Sigmoid colon (tissue), 7 donors: ENCODE measurements at places on chromosomes 7 and 10.
A peak's percentile ranks its signal among the peaks of the same experiment; 100 is the strongest.

DNA sequence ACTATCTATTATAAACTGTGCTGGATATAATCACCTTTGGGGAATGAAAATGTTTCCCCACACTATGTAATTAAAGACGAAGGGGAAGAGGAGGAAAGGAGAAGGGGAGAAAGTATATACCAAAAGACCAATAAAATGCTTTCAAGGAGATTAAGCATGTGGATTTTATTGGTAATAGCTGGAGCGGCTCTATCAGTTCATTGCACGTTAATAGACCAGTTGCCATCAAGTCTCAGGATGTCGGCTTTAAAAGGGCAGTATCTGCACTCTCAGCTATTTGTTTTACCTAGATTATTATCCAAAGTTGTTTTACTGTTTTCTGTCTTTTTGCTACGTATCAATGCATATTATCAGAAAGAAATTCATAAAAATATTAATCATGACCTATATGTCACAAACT is 9.0 kb downstream of the ETV1 start:
- no peaks in the 10 kb centered on the region for H3K4me1 ChIP-seq
- no peak overlapping the region for H3K4me3 ChIP-seq
- no peaks in the 10 kb centered on the region for H3K36me3 ChIP-seq
- no peaks in the 10 kb centered on the region for H3K27me3 ChIP-seq
- H3K27ac ChIP-seq = no peak overlapping the region
- no peak for DNase-seq

GRCh38 chr10:109998513-109998912 is 9.3 kb upstream of the ADD3 start:
- H3K27ac ChIP-seq = no peak overlapping the region
- H3K36me3 ChIP-seq = no peaks in the 10 kb centered on the region
- H3K4me3 ChIP-seq = no peak overlapping the region
- no peaks in the 10 kb centered on the region for H3K27me3 ChIP-seq

DNA sequence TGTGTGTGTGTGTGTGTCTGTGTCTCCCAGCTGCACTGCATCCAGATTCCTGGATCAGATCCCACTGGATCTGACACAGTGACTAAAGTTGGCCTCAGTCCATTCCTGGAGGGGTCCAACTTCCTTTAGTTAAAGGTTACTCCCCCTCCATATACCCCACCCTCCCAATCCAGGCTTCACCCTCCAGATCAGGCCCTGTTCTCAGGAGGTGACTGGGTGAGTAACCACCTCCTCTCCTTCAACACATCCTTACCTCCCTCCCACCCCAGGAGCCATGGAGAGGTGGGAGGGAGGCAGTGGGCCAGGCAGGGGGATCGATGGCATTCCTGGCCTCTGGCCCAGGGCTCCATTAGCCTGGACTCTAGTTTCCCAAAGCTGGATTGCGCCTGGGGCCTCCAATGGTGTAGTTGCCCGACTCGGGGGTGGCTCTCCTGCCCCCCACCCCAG is 11.3 kb downstream of the KCNIP2 start:
- H3K27ac ChIP-seq = no peak overlapping the region
- DNase-seq = peak; percentile 61

DNA sequence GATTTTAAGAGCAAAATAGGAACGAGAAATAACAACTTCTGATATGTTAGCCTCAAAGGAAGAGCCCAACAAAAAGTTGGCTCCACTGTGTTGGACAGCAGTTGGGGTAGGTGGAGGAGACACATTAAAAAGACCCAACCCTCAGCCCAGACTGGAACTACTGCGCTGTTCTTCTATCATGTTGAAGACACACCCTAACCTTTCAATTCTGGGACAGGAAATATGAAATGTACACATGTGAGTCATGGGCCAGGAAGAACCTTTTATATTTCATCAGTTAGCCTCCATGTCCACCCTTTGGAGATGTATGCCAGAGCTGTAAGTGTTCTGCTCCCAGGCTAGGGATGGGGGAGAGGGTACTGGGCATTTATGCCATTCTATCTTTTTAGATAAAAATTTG is 22.1 kb downstream of the CLDN12 start:
- no peaks in the 10 kb centered on the region for H3K4me1 ChIP-seq
- H3K27me3 ChIP-seq = no peaks in the 10 kb centered on the region
- no peaks in the 10 kb centered on the region for H3K36me3 ChIP-seq
- DNase-seq = no peak
- H3K27ac ChIP-seq = no peak overlapping the region

DNA sequence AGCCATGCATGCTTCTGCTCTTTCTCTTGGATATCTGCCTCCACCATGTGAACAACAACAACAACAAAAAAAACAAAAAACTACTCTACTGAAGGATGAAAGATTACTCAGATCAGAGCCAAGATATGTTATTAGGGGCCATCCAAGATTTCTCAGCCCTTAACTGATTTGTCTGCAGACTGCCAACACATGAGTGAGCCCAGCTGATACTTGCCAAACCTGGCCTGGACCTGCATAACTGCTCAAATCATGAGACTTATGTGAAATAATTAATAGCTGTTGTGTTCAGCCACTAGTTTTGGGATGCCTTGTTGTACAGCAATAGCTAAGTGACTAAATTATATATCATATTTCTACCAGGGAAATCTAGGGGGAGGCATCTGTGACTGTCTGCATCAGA is 334.5 kb upstream of the SORCS1 start:
- no peak overlapping the region for H3K4me3 ChIP-seq
- no peaks in the 10 kb centered on the region for H3K36me3 ChIP-seq
- H3K27ac ChIP-seq = no peak overlapping the region
- no peak for DNase-seq
- H3K27me3 ChIP-seq = no peaks in the 10 kb centered on the region
- no peaks in the 10 kb centered on the region for H3K4me1 ChIP-seq

DNA sequence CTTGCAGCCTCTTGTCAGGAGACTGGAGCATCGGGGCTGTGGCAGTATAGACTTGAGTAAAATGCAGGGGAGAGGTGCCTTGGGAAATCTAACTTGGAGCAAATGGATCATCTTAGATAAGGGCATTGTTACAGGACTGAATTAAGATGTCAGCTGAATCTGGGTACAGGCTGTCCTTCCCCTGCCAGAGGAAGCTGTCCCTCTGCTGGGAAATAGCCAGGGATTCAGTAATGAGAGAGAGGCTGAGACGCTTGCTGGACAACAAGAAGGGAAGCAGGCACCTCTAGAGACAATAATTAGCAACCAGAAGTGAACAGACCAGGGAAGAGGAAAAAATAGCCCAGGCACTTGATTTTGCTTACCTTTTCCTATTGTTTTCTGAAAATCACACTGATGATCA is 20.7 kb upstream of the RAPGEF5 start:
- H3K36me3 ChIP-seq = no peaks in the 10 kb centered on the region
- H3K4me3 ChIP-seq = no peak overlapping the region
- peak overlapping the region; percentile 2 for H3K27ac ChIP-seq
- H3K4me1 ChIP-seq = no peaks in the 10 kb centered on the region
- no peaks in the 10 kb centered on the region for H3K27me3 ChIP-seq

DNA sequence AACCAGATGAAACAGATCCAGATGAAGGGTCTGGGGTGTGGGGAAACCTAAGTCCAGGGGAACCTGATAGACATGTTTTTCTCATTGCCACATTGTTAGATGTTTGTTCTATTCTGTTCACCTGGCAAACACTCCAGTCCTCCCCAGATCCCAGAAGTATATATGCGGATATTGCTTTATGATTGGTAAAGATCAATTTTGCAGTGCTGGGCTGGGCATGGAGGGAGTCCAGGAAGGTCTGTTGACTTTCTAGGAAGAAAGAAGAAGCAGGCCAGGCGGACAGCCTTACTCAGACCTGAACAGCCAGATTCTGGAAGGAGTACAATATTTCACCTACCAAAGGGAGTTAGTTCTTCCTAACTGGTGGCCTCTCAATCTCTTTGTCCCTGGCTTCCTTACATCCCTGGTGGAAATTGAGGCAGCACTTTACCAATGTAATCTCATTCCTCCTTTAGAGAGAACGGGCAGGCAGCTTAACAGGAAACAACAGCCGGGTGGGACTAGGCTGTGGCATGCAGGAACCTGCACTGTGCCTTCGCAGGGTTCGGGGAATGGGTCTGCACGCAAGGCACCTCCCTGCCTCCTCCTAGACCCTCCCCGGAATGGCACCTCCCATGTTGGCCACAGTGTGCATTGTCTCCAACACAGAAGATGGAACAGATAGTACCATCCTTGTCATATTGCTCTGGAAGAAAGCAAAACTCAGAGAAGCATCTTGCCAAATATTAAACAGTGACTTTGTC is 930 bp downstream of the GIMAP6 start:
- H3K27me3 ChIP-seq = no peaks in the 10 kb centered on the region
- no peak overlapping the region for H3K4me3 ChIP-seq
- DNase-seq = no peak
- H3K36me3 ChIP-seq = no peaks in the 10 kb centered on the region

- no peaks in the 10 kb centered on the region for H3K27me3 ChIP-seq
- no peaks in the 10 kb centered on the region for H3K36me3 ChIP-seq
- no peak overlapping the region for H3K4me3 ChIP-seq
- H3K4me1 ChIP-seq = no peaks in the 10 kb centered on the region
- no peak for DNase-seq
Measured at GRCh38 chr7:130844811-130845580, 111.0 kb upstream of the KLF14 start.

GRCh38 chr7:51226063-51226755 is 90.4 kb downstream of the COBL start:
- no peak overlapping the region for H3K4me3 ChIP-seq
- H3K27me3 ChIP-seq = no peaks in the 10 kb centered on the region
- no peaks in the 10 kb centered on the region for H3K4me1 ChIP-seq
- peak overlapping the region; percentile 11 for H3K27ac ChIP-seq
- DNase-seq = no peak
- no peaks in the 10 kb centered on the region for H3K36me3 ChIP-seq

- H3K4me3 ChIP-seq = no peak overlapping the region
- H3K4me1 ChIP-seq = no peaks in the 10 kb centered on the region
- H3K27ac ChIP-seq = no peak overlapping the region
- peaks cover 23% of the 10 kb centered on the region for H3K27me3 ChIP-seq
Measured at GRCh38 chr10:97889461-97890265, 40.0 kb downstream of the GOLGA7B start.

DNA sequence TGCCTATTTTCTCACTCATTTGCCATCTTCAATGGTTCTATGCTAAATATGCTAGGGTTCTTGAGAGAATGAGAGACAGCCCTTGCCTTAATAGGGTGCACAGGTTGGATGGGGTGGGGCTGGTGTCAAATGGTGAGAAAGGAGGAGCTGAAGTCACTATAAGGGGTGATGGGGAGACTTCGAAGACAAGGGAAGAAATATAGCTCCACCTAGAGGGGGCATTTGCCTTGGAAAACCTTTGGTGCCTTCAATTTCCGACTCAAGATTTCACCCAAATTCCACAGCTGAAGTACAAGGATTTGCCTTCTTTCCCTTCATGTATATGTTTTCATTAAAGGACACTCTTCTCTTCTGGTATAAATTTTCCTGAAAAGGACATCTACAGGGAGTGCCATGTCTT is 5.6 kb downstream of the PTN start:
- no peaks in the 10 kb centered on the region for H3K36me3 ChIP-seq
- H3K4me1 ChIP-seq = peaks cover 5% of the 10 kb centered on the region
- H3K27ac ChIP-seq = no peak overlapping the region
- H3K27me3 ChIP-seq = no peaks in the 10 kb centered on the region
- no peak for DNase-seq
- H3K4me3 ChIP-seq = no peak overlapping the region

DNA sequence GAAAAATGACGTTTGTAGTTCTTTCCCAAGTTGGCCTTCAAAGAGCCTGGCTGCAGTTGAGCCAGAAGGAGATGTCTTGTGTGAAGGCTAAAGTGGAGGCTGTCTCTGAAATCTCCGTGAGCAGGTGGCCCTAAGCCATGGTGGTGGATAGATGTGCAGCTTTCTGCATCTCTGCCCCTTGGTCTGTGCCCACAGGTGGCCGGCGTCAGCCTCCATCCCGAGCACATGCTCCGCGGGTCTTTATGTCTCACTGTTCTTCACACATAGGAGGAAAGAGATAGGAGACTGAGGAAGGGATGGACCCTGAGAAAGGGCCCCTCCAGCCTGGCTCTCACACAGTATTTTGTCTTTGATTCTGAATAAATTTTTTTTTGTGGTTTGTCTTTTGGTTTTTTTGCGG is 30.3 kb upstream of the SLC26A4 start:
- no peaks in the 10 kb centered on the region for H3K4me1 ChIP-seq
- H3K27ac ChIP-seq = no peak overlapping the region
- H3K27me3 ChIP-seq = no peaks in the 10 kb centered on the region
- H3K36me3 ChIP-seq = peaks cover 3% of the 10 kb centered on the region
- no peak for DNase-seq
- no peak overlapping the region for H3K4me3 ChIP-seq

GRCh38 chr10:120803972-120804371 is 47.2 kb upstream of the WDR11 start:
- no peaks in the 10 kb centered on the region for H3K36me3 ChIP-seq
- no peak overlapping the region for H3K4me3 ChIP-seq
- no peak overlapping the region for H3K27ac ChIP-seq
- H3K4me1 ChIP-seq = no peaks in the 10 kb centered on the region
- DNase-seq = no peak

- no peaks in the 10 kb centered on the region for H3K36me3 ChIP-seq
- no peak overlapping the region for H3K27ac ChIP-seq
- DNase-seq = no peak
Measured at GRCh38 chr7:150828384-150828783, 23.9 kb upstream of the AOC1 start.
